ENCODE measurements at places on chromosomes 5 and 9.
A peak's percentile ranks its signal among the peaks of the same experiment; 100 is the strongest.

GRCh38 chr5:1526681-1527131 is 2.9 kb upstream of the LPCAT1 start:
- DNase-seq, result no peak

GRCh38 chr5:96839071-96839592 is 31.4 kb upstream of the ERAP1 start:
- no peak for DNase-seq

- DNase-seq, result peak; percentile 67
These were observed 733 bp downstream of the HSPA4 start for GRCh38 chr5:133052317-133053175.

DNA sequence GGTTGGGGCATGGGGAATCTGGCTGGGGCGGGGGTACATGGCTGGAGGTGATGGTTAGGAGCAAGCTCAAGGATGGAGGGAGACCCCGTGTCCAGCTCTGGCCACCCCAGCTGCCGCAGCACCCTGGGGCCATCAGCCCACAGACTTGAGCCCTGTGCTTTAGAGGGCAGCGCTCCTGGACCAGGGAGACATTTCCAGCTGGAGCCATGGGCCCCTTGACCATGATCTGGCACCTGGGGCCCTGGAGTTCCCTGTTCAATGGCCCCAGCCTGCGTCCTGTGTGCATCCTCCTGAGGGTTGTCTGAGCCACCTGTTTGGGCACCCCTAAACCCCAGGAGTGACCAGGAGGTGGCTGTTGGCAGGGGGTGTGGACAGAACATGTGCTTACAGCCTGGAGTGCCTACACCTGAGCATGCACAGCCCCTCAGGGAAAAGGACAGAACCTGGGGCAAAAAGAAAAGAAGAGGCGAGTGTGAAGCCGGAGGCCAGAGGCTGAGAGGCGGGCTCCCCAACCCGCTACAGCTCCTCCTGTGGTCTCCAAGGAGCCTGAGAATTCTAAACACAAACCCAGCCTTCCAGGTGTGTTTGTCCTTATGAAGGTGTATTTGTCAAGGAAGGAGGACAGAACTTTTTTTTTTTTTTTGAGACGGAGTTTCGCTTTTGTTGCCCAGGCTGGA is 126.7 kb downstream of the C9orf50 start:
- no peak for DNase-seq

DNA sequence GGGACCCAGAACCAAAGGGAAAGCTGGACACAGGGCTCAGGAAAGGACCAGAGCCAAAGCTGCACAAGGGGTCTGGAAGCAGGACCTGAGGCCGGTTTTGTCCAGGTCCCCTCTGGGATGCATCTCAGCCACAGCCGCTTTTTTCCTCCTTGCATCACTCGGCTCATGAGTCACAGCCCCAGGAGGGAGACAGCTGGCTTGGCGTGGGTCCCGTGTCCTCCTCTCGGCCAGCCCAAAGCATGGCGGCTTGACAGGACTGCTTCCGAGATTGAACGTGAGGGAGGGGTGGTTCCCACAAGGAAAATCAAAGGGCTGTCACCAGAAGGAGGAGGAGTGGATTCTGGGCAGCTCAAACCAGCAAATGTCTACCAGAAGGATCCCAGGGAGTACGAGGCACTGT is 56.7 kb upstream of the CPLX2 start:
- peak; percentile 91 for DNase-seq

DNA sequence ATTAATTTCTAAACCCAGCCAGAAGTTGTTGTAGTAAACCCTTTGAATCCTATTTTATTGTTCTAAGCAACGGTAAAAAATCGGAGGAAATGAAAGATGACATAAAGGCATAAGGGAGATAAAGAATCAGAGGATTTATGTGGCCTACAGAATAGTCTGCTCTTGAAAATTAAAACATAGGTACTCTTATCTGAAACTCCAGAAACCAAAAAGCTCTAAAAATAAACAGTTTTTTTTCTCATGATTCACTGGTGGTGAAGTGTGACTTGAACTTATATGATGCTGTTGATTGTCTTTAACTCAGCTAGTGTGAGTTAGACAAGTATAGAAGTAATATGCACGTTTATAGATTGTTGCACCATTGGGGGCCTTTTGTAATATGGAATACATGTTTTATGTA is 80.3 kb downstream of the HSD17B4 start:
- DNase-seq, result no peak

DNA sequence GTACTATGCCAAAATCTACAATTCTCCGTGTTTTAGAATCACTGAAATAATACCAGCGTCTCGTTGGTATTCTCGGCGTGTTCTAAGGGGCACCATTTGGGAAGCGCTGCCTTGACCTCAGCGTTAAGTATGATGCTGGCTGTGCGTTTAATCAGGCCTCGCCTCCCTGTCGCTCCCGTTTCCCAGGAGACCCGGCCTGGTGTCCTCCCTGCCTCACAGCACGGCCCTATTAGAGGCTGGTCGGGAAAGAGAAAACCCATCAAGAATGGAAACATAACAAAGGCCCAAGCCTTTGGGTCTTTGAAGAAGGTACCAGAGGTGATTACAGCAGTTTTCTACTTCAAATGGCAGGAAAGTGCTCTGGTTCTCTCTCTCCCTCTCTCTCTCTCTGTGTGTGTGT is 30.0 kb downstream of the GFPT2 start:
- DNase-seq, result no peak

GRCh38 chr5:95761771-95762651 is 30.9 kb downstream of the RHOBTB3 start:
- DNase-seq, result peak; percentile 78

DNA sequence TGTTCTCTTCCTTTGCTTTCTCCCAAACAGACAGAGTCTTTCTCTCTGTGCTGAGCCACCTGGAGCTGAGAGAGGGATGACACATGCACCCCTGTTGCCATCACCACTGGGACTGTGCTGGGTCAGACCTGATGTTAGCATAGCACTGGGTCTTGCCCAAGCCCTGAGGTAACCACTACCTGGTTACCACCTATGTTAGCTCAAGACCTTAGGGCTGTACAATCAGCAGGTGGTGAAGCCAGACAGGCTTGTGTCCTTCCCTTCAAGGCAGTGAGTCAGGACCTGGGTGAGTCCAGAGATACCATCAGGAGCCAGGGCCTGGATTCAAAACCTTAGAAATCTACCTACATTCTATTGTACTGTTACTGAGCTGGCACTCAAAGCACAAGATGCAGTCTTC is 32.1 kb downstream of the FST start:
- DNase-seq, result no peak

GRCh38 chr5:147515269-147515668 is 5.4 kb upstream of the DPYSL3 start:
- no peak for DNase-seq

- DNase-seq, result no peak
These were observed 117.5 kb upstream of the FSTL4 start for GRCh38 chr5:133729800-133730199.

GRCh38 chr5:132225165-132226032 is 2.3 kb downstream of the P4HA2 start:
- DNase-seq, result peak; percentile 95

DNA sequence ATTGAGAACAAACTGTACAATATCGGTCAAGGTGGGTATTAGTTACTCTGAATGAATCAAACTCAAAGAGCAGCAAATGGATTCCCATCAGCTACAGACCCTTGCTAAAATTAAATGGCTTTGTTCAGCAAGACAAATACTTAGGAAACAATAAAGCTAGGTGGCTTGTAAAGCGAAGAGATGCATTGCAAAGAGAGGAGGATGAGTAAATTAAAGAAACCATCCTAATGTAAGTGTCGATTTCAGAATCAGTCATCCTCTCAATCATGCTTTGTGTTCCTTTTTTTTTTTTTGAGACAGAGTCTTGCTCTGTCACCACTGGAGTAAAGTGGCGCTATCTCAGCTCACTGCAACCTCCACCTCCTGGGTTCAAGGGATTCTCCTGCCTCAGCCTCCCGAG is 359.2 kb upstream of the ZNF462 start:
- no peak for DNase-seq

DNA sequence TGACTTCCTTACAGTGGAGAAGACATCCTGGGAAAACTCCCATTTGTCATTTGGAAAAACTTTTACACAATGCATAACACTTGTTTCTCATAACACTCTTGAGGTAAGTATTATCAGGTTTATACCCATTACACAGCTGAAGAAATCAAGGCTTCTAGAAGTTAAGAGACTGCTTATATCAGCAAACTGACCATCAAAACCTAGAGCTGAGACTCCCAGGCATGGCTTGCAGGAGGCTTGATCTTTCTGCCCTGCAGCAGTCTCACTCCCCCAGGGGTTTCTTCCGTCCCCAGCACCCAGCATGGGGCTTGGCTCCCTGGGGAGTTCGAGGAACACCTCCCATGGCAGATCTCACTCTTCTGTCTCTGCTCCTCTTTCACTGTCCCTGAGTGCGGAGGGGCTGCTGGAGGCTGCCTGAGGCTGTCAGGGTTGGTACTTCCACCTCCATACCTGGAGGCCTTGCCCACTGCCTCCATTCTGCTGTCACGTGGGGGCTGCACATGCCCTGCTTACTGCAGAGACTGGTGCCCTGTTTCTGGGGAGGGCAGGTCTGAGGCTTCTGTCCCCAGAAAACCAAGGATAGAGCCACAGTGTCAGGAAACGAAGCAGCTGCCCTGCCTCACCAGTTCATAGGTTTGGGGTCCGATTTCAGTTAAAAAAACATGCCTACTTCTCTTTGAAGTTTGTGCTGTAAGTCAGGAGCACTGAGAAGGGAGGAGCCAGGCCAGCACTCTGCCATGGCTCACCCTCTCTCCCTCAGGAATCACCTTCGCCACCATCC is 202.5 kb downstream of the PAX5 start:
- DNase-seq, result no peak

DNA sequence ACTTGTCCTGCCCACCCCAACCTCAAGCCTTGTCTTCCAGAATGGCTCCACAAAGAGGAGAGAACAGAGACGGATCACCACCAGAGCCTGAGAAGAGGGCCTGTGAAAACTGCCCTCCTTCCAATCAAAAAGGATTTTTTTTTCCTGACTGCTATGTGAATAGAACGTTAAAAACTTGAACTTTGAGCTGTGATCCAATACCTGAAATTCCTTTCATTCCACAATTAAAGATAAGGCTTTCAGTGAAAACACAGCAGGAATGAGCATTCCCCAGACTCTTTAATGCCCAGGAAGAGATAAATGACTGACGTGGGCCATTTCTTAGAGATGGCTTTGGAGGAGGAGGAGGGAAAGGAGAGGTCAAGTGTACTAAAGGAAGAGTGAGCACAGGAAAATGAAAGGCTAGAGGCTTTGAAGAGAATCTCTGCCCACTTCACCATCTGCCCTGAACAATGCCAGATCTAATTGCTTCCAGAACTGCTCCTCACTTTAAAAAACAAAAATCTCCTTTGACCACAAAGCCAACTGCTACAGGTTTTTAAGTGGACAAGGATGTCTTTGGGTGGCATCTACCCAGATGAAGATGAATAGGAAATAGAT is 177.9 kb upstream of the MAP3K1 start:
- DNase-seq, result peak; percentile 73

DNA sequence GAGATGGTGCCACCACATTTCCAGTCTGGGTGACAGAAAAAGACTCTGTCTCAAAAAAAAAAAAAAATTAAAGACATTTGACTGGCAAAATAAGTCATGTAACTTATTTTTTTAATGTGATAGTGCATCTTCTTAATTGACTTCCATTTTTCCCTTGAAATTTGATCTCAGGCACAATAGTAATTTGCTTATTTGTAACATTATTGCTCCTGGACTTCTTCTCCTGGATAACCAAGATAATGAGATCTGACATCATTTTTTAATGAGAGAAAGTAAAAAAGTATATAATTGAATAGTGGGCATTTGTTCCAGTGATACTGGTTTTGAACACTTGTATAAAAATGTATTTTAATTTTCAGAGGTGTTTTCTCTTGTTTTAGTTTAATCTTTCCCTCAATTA is 3.5 kb downstream of the ARHGEF28 start:
- DNase-seq, result no peak

- no peak for DNase-seq
These were observed 66.0 kb upstream of the SMIM15 start for GRCh38 chr5:61228229-61228628.

GRCh38 chr5:4905674-4906520 is 234.2 kb upstream of the ADAMTS16 start:
- DNase-seq, result no peak

DNA sequence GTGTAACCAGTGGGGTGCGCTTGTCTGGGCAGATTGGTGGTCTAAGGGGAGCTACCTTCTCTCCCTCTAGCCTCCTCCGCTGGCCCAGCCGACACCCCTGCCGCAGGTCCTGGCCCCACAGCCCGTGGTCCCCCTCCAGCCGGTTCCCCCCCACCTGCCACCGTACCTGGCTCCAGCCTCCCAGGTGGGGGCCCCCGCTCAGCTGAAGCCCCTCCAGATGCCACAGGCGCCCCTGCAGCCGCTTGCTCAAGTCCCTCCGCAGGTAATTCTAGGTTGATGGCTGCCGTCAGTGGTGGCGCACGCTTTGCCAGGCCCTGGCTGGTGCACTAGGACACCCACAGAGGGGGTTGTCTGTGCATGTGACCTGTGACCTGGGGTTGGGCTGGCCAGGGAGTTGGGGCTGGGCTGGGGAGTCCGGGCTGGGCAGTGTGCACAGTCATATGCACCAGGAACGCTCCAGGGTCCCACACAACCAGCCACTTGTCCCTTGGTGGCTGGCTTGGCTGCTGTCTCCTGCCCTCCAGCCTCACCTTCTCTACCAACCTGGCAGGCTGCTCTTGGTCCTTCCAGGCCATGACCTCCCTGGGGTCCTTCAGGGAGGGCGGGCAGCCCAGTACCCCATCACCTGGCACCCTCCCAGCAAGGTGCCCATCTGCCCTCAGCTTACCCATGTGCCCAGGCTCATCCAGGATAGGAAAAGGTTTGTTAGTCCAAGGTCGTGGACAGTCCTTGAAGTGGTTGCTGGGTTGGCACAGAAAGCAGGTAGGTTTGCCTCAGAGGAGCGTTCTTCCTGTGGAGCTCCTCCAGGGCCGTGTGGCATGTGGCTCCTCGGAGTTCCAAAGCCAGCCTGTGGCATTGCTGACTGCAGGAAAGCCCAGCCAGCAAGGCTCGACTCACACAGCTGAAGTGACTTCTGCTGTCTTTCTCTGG is 73.2 kb downstream of the WNK2 start:
- DNase-seq, result no peak

DNA sequence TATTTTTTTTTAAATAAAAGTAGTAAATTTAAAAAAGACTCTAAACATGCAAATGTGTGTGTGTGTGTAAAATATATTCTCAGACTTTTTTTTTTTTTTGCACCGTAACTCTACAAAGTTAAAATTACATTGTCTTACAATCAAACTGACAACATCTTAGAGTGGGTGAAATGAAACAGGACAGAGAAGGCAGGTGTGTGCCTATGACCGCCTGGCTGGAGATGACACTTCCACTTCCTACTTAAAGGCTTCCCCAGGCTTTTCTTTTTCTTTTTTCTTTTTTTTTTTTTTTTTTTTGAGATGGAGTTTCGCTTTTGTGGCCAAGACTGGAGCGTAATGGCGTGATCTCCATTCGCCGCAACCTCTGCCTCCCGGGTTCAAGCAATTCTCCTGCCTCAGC is 2.7 kb upstream of the AK1 start:
- DNase-seq, result no peak
